ENCODE measurements at places on chromosomes 3 and 15.

DNA sequence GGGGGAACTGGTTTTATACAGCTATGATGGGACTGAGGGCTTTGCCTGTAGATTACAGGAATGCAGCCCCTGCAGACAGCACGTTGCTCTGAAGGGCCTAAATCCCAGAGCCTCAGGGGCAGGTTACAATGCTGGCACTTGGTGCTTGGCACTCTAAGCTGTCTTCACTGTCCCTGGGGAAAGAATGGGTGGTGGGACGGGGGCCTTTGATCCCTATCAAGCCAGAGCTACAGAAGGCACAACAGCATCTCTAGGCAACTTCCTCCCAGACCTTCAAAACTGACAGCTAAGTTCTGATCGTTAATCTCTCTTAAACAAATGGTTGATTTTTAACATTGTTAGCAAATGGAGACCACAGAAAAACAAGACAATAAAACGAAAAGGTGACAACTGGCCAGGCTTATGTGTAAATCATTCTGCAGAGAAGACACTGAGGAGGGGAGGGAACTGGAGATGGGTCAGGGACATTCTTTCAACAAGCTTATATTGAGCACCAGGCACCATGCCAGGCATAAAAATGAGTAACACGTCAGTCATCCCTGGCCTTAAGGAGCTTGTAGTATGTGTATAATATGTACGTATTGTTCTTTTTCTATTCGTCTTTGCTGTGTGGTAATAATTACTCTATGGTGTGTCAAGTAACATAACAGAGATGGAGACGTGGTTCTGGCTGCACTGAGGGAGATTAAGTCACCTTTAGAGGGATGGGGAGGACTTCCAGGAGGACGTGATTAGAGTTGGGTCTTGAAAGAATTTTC, 49.1 kb downstream of the CA12 start:
- no peak for DNase-seq

- no peak for DNase-seq
These were observed 74.1 kb upstream of the MELTF start for GRCh38 chr3:197103766-197104165.

- DNase-seq, result peak; percentile 83
These were observed at the start of gene MYO5A for GRCh38 chr15:52528564-52529340. TSS of gene MYO5A (minus strand) at chr15:52528880. CDS start at chr15:52528806, 74 bp downstream.

DNA sequence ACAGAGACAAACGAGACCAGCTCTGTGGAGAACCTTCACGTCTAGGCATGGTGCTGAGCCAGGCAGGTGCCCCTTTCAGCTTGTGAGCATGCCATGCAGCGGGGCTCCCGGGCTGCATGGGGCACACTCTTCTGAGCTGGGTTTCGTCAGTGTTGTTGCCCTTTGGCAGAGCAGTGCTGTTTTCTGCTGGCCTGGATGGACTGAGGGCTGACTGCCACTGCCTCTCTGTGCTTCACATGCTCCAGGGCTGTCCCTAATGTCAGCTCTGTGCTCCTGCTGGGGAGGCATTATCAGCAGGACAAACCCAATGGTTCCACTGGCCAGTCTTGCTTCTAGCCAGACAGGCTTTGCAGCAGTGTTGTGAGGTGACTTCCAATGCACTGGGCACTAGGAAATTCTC, 9.5 kb downstream of the GASK1A start:
- DNase-seq, result no peak
